Spinal cord (tissue), 10 donors: ENCODE measurements at places on chromosomes 1 and 21. TPM values are rescaled to one million over a fixed set of nuclear protein-coding genes. Genes with fewer than 3 reads are reported as not detected.

Gene RAP1A
- polyA plus RNA-seq, result 61.6 TPM

Gene APCS
- not detected for polyA plus RNA-seq

Gene VHLL
- polyA plus RNA-seq, result 0.38 TPM

Gene MPL
- polyA plus RNA-seq, result 1.2 TPM

Gene RBP7
- not detected for polyA plus RNA-seq

Gene KCNA2
- polyA plus RNA-seq, result 22.8 TPM

Gene TXNIP
- polyA plus RNA-seq, result 109 TPM

Gene ANKRD35
- 11.0 TPM for polyA plus RNA-seq

Gene AQP10
- not detected for polyA plus RNA-seq

Gene KCNA3
- polyA plus RNA-seq, result 4.9 TPM

Gene NTMT2
- 0.25 TPM for polyA plus RNA-seq

Gene IVL
- polyA plus RNA-seq, result not detected

Gene FMN2
- polyA plus RNA-seq, result 55.3 TPM

Gene CNIH4
- 33.2 TPM for polyA plus RNA-seq

Gene PLA2G2A
- 0.20 TPM for polyA plus RNA-seq

Gene CELSR2
- polyA plus RNA-seq, result 74.2 TPM

Gene OLFML2B
- polyA plus RNA-seq, result 33.1 TPM

Gene CD5L
- polyA plus RNA-seq, result 0.29 TPM

Gene C1orf185
- polyA plus RNA-seq, result not detected

Gene WNT9A
- 5.0 TPM for polyA plus RNA-seq

Gene RXFP4
- polyA plus RNA-seq, result not detected

Gene OR2L5
- polyA plus RNA-seq, result not detected

Gene GPR157
- 1.4 TPM for polyA plus RNA-seq

Gene USP25
- polyA plus RNA-seq, result 27.5 TPM

Gene OPRD1
- 0.93 TPM for polyA plus RNA-seq

Gene ZBTB18
- 49.7 TPM for polyA plus RNA-seq

Gene EDN2
- polyA plus RNA-seq, result 0.17 TPM

Gene A3GALT2
- polyA plus RNA-seq, result 0.33 TPM

Gene NHLH1
- polyA plus RNA-seq, result 4.9 TPM

Gene DDX59
- polyA plus RNA-seq, result 20.5 TPM

Gene CSF3R
- 16.6 TPM for polyA plus RNA-seq

Gene OVAAL
- polyA plus RNA-seq, result 0.17 TPM

Gene PRAMEF8
- polyA plus RNA-seq, result not detected

Gene LRRC3
- polyA plus RNA-seq, result 6.5 TPM

Gene FYB2
- 5.7 TPM for polyA plus RNA-seq

Gene TTC22
- 2.0 TPM for polyA plus RNA-seq

Gene LRRC53
- polyA plus RNA-seq, result 0.05 TPM

Gene MYBPH
- 0.35 TPM for polyA plus RNA-seq

Gene OR14K1
- polyA plus RNA-seq, result not detected

Gene CASQ2
- 1.1 TPM for polyA plus RNA-seq

Gene MANEAL
- polyA plus RNA-seq, result 53.7 TPM
